Lower leg skin (tissue), 4 donors: ENCODE measurements at places on chromosomes 1 and 21. TPM values are rescaled to one million over a fixed set of nuclear protein-coding genes. Genes with fewer than 3 reads are reported as not detected.

Gene NTNG1
- 2.6 TPM for total RNA-seq

Gene GUCA2A
- not detected for total RNA-seq

Gene LCE3D
- 55.2 TPM for total RNA-seq

Gene SLC22A15
- 10.0 TPM for total RNA-seq

Gene TFAP2E
- 5.4 TPM for total RNA-seq

Gene LCE1F
- total RNA-seq = 34.2 TPM

Gene LHX8
- not detected for total RNA-seq

Gene LCE1E
- 91.9 TPM for total RNA-seq

Gene LCE2C
- total RNA-seq = 815 TPM

Gene AMPD2
- 35.2 TPM for total RNA-seq

Gene IL6R
- 15.9 TPM for total RNA-seq

Gene ELF3
- total RNA-seq = 9.8 TPM

Gene KPRP
- 219 TPM for total RNA-seq

Gene GJC2
- total RNA-seq = 3.3 TPM

Gene PLEKHO1
- 15.4 TPM for total RNA-seq

Gene CENPF
- total RNA-seq = 2.5 TPM

Gene NUF2
- 0.29 TPM for total RNA-seq

Gene MAP1LC3C
- total RNA-seq = 2.7 TPM
